Hepatocyte (in vitro differentiated cells): ENCODE measurements at places on chromosomes 12 and 14.

DNA sequence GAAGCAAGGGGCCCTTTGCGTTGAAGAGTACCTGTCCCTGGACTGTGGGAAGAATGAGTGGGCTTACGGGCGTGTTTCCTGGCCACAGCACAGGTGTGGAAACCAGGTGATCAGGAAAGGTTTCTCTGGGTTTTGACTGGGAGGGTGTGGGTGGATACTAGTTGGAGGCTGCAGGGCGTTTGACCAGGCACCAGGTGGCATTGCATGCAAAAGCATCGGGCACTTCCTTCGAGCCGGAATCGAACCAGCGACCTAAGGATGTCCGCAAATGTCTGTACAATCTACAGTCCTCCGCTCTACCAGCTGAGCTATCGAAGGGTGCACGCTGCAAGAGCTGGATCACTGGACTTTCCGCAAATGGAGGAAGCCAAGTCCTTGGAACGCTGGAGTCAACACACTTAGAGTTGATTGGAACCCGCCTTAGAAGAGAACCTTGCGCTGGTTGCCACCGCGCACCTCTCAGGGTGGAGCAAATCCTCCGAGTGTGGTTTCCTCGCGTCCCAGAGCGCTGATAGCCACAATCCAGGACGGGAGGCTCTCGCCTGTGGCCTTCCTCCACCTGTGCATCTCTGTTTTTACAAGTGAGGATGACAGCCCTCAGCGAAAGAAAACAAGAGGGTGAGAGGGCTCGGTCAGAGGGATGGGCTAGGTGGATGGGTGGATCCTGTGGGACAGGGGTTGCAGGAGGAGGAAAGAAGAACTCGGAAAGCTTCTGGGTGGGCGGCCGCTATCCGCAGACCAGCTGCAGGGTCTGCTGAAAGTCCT is 21.2 kb upstream of the RNASE4 start:
- no peak overlapping the region for H3K4me3 ChIP-seq
- H3K27me3 ChIP-seq = peaks cover 20% of the 10 kb centered on the region
- H3K36me3 ChIP-seq = no peaks in the 10 kb centered on the region
- no peaks in the 10 kb centered on the region for H3K4me1 ChIP-seq

DNA sequence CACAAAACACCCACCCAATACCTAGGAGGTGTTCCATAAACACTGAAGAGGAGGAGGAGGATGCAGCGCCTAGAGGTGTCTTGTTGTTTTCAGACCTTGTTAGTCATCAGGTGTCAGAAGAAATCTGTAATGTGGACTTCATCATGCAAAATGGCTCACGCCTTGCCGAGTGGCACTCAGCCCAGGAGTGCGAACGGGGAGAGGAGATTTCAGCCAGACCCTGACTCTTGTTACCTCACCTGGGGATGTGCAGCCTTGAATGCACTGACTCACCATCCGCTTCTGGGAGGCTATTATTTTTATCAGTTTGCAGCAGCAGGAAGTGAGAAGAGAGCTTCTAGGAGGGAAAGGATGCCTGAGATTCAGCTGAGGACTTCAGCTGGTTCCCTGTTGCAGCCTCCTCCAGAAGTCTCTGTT is 48.2 kb upstream of the PLXNC1 start:
- no peak overlapping the region for H3K27ac ChIP-seq
- H3K36me3 ChIP-seq = no peaks in the 10 kb centered on the region
- H3K4me1 ChIP-seq = peaks cover 3% of the 10 kb centered on the region
- H3K27me3 ChIP-seq = no peaks in the 10 kb centered on the region
- DNase-seq = peak; percentile 53
- H3K4me3 ChIP-seq = no peak overlapping the region

DNA sequence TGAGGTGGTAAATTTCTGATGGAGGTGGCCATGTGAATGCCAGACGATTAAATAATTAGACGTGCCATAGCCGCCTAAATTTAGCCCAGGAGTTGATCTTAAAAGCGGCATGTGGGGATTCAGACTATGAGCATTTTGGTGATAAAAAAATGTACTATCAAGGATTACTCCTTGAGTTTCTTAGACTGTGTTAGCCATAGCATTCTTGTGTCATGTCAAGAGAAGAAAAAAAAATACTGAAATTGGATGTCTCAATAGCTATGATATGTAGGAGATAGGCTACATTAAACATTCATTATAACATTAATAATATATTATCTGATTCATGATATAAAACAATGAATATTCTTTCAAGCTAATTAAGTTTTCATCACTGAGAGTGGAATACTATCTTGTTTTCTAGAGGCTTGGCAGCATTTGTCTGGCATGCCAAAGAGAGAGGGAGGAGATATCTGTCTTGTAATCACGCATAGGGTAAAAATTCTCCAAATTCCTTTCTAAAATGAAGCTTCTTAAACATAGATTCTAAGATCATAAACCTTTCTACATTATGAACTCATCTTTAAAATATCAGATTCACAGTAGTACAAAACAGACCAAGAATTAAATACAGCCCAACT is 727.0 kb downstream of the C12orf50 start:
- no peak overlapping the region for H3K4me3 ChIP-seq
- H3K36me3 ChIP-seq = no peaks in the 10 kb centered on the region
- no peak for DNase-seq
- H3K27ac ChIP-seq = no peak overlapping the region
- no peaks in the 10 kb centered on the region for H3K4me1 ChIP-seq

- H3K4me3 ChIP-seq = no peak overlapping the region
- H3K27ac ChIP-seq = no peak overlapping the region
- peaks cover 8% of the 10 kb centered on the region for H3K27me3 ChIP-seq
- no peaks in the 10 kb centered on the region for H3K4me1 ChIP-seq
- H3K36me3 ChIP-seq = no peaks in the 10 kb centered on the region
Measured at GRCh38 chr12:2544230-2544629, 250.5 kb upstream of the FKBP4 start.

GRCh38 chr14:60485057-60485597 is 736 bp downstream of the C14orf39 start:
- H3K27me3 ChIP-seq = peaks cover 66% of the 10 kb centered on the region
- H3K4me1 ChIP-seq = no peaks in the 10 kb centered on the region
- H3K4me3 ChIP-seq = peak overlapping the region; percentile 38
- H3K27ac ChIP-seq = no peak overlapping the region
- DNase-seq = no peak
